ENCODE measurements at places on chromosomes 4 and X. TPM values are rescaled to one million over a fixed set of nuclear protein-coding genes. Genes with fewer than 3 reads are reported as not detected.

MAGEA12 gene
- total RNA-seq: not detected

CABS1 gene
- not detected for total RNA-seq

ODAPH gene
- not detected for total RNA-seq

AMTN gene
- total RNA-seq: not detected

ADGRG4 gene
- 0.09 TPM for total RNA-seq

Data from omental fat pad (tissue), 4 donors.